ENCODE measurements at places on chromosomes 7 and 10. TPM values are rescaled to one million over a fixed set of nuclear protein-coding genes. Genes with fewer than 3 reads are reported as not detected.

DNA sequence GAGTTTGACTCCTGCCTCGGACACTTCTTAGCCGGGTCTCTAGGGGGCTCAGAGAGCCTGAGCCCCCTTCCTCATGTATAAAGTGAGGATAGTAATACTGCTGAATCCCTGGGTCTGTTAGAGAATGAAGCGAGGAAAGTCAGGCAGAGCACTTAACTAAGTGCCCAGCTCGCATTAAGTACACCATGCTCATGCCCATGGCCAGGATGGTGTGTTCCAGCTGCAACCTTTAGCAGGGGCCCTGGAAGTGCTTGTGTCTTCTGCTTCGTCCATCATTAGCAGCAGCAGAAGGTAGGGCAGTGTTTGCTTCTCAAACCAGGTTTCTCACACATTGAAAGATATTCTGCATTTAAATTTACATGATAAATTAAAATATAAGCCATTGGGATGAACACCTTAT is 27.3 kb upstream of the WDFY4 start:
- DNase-seq, result no peak

The CCDC186 gene
- 6.5 TPM for total RNA-seq

DNA sequence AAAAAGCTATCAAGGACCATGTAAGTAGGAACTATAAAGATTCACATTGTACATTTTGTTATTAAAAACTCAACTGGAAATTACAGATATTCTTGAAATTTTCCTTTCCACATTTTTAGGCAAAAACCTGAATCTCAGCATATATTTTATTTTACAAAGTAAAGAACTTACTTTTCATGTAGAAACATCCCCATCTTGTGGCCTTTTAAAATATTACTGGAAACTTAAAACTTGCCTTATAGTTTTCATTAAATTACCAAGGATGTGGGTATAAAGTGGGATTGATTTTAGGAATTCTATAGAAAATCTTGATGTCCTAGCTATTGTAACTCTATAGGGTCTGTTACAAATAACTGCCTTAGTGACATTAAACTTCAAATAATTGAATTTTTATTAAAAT is 10.6 kb downstream of the DBF4 start:
- peak; percentile 49 for DNase-seq

DNA sequence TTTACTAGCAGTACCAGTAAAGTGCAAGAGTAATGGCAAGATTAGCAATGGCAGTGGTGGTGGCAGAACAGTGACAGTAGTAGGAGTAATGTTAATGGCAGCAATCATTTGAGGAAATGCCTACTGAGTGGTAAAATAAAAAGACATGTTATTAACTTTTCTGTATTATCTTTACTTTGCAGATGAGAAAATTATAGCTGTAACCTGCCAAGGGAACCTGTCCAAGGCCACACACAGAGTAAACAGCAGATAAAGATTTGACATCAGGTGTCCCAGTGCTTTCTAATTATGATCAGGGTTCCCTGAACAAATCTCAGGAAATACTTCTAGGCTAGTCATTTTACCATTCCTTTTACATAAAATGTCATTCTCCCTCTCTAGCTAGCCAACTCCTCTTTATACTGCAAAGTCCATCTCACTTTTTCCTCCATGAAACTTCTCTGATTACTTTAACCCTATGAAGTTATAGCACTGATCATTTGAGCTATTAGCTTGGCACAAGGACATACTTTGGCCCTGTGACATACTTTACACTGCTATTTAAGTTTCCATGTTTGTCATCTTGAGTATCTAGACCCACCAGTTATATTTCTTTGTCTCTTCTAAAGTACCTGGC is 219.1 kb downstream of the TAX1BP1 start:
- DNase-seq, result no peak

- DNase-seq, result no peak
These were observed 412.2 kb upstream of the ZMIZ1 start for GRCh38 chr10:78656417-78657162.

The VPS50 gene
- total RNA-seq, result 32.5 TPM

The PPP1R17 gene
- not detected for total RNA-seq

GRCh38 chr7:112745635-112746034 is 44.6 kb downstream of the TMEM168 start:
- no peak for DNase-seq

DNA sequence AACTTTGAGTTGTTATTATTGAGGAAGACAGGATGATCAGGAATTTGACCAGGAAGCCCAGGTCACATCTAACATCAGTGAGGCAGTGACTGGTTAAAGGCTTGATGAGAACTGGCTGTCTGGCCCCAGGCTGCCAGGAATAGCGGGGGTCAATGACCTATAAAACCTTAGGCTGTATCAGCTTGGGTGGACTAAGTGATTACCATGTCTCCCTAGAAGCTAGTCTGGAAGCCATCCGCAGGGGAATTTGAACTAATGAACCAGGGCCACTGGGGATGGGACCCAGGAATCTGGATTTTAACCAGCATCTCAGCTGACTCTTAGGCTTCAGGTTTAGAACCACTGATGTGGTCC is 56.6 kb downstream of the BPGM start:
- DNase-seq, result no peak

The UMAD1 gene
- total RNA-seq, result 25.1 TPM

DNA sequence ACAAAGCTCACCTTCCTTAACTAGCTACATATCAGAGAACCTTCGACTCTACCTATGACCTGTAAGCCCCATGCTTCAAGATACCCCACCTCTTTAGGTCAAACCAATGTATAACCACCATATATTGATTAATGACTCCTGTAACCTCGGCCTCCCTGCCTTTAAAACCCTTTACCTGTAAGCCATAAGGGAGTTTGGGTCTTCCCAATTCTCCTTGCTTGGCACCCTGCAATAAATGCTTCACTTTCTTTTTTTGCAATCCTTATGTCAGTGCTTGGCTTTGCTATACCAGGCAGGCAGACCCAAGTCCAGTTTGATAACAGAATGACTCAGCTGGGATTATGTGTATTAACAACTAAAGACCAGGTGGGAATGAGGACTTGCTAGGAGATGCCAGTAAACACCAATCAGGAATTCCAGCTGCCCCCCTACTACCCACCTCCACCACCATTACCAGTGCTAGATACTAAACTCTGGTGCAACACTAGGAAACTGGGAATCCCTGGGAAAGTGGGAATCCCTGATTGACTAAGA is 22.0 kb upstream of the SLC35G1 start:
- no peak for DNase-seq

The CH25H gene
- total RNA-seq, result 0.06 TPM

- peak; percentile 94 for DNase-seq
These were observed 3.1 kb downstream of the ANKRD22 start for GRCh38 chr10:88848499-88848898.

DNA sequence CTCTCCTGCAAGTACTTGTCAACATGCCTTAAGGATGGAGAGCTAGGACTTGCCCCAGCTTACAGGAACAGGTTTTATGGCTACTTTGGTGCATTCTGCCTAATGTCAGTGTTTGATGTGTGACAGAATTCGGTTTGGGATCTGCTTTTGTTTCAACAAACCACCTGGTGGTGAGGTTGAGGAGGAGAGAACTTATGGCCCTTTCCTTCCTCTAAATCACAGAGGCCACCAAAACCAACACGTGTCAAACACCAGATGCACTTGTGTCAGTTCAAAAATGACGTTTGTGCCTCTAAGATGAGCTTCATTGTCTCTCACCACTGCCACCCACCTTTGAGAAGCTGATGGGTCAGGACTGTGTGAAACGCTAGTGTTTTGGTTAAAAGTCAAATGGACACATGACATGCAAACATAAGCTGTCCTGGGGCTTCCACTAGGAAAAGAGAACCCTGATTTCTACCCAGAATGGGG is 83.9 kb downstream of the OSBPL3 start:
- DNase-seq, result no peak

DNA sequence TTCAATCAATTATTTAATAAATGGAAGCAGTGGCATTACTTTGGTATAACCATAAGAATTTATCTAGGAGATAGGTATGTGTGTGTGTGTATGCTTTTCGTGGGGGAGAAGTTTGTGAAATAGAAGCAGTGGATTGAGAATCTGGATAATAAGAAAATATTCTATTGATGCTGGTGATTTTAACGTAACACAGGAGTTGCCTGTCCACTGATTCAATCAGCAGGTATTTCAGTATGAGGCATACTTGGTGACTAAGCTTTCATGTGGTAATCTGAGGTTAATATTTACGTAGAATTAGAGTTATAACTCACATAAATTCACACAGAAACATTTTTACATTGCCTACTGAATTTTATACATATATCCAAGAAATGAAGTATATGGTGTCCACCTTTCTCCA is 568.0 kb downstream of the ZWINT start:
- no peak for DNase-seq

DNA sequence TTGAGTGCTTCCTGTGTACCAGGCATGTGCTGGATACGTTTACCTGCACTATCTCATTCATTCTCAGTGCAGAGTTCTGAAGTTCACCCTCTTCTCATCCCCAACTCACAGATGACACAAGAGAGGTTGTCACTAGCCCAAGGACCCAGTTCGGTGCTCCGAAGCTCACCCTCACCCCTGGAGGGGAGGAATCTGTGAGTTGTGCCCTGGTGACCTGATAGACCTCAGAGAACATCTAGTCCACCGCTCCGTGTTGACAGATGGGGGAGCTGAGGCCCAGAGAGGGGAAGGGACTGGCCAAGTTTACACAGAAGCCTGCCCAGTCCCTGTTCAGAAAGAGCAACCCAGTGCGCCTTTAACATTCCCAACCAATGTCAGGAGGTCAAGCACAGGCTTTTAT is 44.8 kb upstream of the EMX2 start:
- no peak for DNase-seq

- DNase-seq, result no peak
These were observed 34.9 kb upstream of the PTF1A start for GRCh38 chr10:23157239-23157681.

- DNase-seq, result peak; percentile 10
These were observed 7.7 kb downstream of the FRG2B start for GRCh38 chr10:133618851-133619250.

DNA sequence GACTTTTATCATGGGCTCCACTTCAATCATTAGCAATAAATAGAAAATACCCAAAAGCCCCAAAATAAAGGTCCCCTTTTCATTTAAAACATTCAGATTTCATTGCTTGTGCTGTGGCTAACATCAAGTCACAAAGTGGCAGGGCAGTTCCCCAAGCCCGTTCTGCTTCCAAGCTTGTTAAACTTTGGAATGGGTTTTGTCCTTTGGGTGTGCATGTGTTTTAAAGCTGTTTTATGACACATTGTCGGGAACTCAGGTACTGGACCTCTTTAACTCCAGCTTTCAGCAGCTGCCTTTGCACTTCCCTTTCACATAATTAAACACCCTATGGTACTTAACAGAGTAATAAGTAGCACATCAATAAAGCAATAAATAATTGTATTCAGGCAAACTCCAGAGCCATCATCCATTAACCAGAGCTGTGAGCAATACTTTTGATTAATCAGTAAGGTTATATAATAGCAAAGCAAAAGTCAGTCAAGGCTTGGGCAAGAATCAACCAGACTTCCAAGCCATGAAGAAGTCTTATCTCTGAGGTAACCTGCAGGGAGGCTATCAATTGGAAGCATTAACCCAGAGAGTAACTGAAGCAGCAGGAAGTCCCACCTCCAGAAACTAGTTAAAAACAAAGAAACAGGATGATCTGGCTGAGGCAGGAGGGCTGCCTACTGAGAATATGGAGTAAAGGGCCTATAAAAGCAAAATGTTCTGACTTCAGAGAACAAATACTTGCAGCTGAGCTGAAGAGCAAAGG is 56.1 kb upstream of the ARID5B start:
- DNase-seq, result no peak

The CALML3 gene
- not detected for total RNA-seq

GRCh38 chr7:125573126-125573525 is 643.5 kb upstream of the POT1 start:
- DNase-seq, result no peak

GRCh38 chr7:17289074-17289645 is 9.3 kb upstream of the AHR start:
- peak; percentile 36 for DNase-seq

DNA sequence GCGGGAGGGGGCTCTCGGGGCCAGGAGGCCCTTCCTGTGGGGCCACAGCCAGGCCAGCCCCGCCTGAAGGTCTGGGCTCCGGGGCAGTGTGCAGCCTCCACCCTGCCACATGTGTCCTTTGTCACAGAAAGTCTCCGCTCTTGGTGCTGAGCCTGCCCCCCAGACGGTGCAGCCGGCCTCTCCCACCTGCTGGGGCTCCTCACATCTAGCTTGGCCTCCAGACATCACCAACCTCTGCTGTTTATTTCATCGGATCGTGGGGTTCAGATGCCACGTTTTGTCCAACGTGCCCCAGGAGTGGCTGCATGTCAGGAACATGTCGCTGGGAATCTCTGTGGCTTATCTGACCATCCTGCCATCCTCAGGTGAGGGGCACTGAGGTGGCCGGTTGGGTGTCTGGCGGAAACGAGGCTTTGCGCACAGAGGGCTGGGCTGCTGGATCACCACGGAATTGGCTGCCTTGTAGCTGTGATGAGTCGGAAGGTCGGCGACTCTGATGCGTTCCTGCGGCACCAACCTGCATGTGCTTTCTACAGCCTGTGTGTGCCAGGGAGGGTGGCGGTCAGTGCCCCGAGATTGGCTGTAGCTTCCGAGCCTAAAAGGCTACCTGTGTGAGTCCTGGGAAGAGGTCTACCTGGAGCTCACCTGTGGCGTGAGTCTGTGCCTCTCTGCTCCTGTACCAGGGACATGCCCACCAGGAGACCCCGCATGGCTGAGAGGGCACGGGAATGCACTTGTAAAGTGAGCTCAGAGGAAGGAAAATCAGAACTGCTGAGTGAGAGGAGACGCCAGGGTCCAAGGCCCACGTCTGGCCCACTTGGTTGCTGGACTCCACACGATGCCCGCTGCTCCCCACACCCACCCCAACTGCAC is 316.4 kb downstream of the DNAJB6 start:
- DNase-seq, result no peak

The REEP3 gene
- total RNA-seq, result 59.2 TPM

The RPEL1 gene
- total RNA-seq, result not detected

GRCh38 chr10:11887381-11888227 is 64.4 kb downstream of the PROSER2 start:
- peak; percentile 42 for DNase-seq

- DNase-seq, result no peak
These were observed 98.2 kb upstream of the IMMP2L start for GRCh38 chr7:111660478-111660877.

DNA sequence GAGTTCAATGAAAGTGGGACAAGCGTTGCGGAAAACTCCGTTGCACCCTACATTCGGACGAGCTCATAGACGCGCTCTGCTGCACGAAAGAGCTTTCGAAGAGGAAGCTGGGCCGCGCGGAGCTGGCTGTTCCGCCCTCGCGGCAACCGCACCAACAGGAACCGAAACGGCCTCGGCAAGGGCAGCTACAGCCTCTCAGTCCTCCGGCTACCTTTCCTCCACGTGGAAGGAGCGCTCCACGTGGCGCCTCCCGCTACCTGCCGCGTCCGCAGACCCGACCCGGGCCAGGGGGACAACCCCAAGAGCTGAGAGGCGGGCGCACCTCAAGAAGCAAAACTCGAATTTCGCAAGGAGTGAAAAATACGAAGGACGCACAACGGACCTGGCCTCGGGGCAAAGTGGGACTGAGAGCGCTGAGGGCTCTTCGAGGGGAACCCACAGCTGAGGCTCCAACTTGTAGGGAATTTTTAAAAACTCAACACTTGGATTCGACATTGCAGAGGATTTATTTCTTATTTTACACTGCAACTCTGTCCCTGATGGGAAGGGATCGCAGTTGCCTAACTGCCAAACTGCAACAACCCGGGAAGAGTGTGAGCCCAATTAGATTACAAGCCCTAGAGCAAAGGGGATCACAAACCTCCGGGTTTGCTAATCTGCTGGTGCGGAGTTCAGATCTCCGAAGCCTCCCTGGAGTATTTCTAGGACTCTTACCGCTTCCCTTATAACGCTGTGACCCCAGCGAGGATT is 1.4 kb downstream of the HPSE2 start:
- DNase-seq, result no peak
